Retina (tissue), 1 donor: ENCODE measurements at places on chromosomes 1 and 21.

- peak; percentile 18 for DNase-seq
Measured at GRCh38 chr1:209513226-209513625, 70.3 kb upstream of the CAMK1G start.

GRCh38 chr1:11450310-11450709, 28.6 kb upstream of the DISP3 start:
- no peak for DNase-seq

DNA sequence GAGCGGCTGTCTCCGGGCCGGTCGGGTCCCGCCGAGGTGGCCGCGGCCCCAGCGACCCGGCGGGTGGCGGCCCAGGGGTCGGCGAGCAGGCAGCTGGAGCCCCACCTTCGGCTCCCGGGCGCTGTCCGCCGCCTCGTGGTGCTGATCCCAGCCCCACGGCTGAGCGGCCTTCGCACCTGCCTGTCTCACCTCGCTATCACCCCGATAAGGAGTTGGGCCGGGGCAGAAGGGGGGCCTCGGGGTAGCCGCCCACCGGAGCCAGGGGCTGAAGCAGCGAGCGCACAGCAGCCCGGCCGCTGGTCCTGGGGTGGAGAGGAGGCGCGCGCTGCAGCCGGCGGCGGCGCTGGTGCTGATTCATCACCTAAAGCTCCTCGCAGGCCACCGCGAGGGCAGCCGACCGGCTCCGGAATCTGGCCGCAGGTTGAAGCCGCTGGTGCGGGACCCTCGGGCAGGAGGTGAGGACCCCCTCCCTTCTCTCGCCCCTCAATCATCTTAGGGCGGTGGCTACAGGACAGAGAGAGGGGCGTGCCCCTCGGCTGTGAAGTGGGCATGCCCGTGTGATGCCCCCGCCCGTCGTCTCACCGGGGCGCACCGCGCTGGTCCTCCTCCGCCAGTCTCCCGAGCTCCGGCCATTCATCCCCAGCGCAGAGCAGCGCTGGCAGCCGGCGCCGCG, 575 bp downstream of the TRIM67 start:
- DNase-seq: peak; percentile 92

DNA sequence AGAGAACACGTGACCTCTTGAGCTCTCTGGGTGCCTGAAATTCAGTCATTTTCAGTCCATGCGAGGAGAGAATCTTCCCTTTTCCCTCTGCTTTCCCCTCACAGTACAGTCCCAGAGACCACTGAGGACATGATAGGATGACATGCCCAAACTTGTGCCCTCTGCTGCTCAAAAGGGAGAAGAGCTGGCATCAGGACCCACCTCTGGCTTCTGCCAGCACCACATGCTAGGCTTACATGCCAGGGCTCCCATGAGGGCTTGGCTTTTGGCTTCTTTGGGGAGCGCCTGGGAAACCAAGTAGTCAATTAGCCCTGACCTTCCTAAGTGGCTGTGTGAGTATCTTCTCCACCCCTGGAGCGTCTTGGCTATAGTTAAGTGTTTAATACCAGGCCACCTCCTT, 13.8 kb upstream of the KCNQ4 start:
- DNase-seq: no peak

GRCh38 chr21:37204580-37204979, 62.6 kb downstream of the VPS26C start:
- DNase-seq: no peak

GRCh38 chr1:11527541-11528452, 48.8 kb downstream of the DISP3 start:
- no peak for DNase-seq

DNA sequence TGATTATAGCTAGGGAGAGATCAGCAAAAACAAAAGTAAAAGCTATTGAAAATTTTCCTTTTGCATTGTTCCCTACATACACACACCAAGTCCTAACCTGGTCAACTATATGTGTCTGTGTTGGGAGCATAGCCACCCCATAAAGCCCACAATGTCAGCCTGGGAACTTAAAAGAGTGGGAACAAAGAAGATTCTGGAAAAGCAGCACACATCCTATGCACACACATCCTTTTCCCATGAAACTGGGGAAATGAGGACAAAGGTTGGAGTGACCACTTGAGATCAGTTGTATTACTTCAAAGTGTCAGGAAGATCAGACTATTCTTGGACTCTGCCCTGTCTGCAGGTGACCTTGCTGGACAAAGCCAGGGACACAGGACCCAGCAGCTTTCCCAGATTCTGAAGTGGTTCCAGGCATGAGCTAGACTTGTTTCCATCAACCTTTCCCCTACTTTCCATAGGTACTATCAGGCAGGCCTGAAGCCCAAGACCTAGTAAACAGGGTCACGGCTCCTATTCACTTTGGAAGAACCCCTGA, 15.9 kb downstream of the TXNIP start:
- DNase-seq: no peak

DNA sequence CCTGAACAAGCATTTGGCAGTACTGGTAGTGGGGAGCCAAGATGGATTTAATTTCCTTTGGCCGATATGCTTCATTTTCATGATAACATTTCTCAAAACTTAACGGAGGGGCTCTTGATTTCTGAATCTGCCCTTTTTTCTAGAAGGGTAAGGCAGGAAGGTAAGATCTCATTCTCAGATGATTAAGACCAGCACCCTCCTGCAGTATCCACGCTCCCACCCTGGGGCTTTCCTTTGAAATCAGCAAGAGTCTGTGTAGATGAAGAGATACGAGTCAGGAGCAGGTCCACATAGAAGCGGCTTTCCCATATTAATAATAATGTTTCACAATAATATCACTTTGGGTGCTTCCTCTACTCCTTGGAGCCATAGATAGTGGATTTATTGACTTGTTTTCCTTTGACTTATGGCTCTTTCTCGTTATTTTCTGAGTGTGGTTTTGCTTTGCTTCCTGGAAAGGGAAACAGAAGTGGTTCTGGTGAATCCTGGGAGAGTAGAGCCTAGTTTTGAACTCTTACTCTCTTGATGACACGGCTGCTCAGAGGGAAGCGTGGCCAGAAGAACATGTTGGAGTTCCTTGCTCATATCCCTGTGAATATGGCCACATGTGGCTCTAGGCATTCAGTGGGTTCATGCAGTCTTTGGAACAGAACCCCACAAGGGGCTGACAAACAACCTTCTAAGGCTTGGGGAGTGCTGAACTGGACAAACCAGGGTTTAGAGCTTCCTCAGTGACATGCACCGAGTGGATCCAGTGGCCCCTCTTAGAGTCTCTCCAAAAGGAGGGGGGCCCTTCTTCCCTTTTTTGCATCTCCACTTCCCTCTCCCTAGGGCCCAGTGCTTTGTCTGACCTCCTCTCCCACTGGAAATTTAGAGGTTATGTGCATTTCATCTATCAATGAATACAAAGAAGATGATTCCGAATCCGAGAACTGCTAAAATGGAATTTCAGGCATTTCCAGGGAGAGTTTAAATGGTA, 195.7 kb downstream of the DYRK1A start:
- DNase-seq: no peak

DNA sequence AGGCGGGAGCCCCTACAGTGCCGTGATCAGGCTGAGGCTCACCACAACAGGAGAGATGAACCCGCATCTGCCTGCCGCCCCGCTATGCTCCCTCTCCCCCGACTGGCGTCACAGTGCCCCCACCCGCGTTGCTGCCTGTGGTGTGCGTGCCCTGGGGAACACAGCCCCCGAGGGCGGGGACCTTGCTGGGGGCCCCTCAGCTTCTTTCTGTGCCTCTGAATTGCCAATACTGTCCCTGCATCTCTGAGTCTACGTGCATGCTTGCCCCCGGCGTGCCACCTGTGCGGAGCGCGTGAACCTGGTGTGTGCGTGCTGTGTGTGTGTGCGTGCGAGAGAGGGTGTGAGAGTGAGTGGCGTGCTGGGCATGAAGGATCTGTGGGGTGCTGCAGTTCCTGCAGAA, 10.3 kb downstream of the PARS2 start:
- DNase-seq: no peak

GRCh38 chr1:145846201-145846612, 777 bp downstream of the NUDT17 start:
- DNase-seq: peak; percentile 66

- no peak for DNase-seq
Measured at GRCh38 chr1:10456661-10457060, 6.8 kb downstream of the CORT start.

- peak; percentile 25 for DNase-seq
Measured at GRCh38 chr1:41696381-41696780, 211.9 kb upstream of the EDN2 start.

GRCh38 chr1:44101328-44101727, 17.3 kb upstream of the KLF17 start:
- DNase-seq: no peak

DNA sequence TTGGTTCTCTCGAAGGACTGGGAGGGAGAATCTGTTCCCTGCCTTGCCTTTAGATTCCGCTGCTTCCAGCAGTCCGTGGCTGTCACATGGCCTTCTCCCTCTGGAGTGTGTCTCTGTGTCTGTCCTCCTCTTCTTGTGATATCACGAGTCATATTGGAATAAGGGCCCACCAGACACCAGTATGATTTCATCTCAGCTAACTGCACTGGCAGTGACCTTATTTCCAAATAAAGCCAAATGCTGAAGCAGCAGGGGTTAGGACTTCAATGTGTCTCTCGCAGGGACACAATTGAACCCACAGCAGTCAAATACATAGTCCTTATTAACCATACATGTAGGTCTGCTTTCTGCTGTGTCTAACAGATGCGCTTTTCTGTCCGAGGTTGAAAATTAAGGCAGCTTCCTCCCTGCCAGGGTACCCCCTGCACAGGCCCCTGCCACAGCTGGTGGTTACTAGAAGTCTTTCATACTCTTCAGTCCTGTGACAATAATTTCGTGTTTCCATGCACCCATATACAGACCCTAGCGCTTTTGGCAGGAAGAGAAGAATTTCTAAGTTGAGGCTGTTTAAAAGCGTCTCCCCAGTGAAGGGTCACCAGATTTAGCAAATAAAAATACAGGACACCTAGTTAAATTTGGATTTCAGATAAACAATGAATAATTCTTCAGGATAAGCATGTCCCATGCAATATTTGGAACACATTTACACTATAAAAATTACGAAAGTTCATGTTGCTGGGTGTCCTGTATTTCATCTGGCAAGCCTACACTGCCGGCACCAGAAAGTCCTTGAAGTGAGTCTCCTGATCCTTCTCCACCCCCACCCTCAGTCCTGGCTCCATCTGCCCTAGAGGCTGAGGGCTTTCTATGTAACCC, 182.1 kb downstream of the ETS2 start:
- DNase-seq: peak; percentile 62

DNA sequence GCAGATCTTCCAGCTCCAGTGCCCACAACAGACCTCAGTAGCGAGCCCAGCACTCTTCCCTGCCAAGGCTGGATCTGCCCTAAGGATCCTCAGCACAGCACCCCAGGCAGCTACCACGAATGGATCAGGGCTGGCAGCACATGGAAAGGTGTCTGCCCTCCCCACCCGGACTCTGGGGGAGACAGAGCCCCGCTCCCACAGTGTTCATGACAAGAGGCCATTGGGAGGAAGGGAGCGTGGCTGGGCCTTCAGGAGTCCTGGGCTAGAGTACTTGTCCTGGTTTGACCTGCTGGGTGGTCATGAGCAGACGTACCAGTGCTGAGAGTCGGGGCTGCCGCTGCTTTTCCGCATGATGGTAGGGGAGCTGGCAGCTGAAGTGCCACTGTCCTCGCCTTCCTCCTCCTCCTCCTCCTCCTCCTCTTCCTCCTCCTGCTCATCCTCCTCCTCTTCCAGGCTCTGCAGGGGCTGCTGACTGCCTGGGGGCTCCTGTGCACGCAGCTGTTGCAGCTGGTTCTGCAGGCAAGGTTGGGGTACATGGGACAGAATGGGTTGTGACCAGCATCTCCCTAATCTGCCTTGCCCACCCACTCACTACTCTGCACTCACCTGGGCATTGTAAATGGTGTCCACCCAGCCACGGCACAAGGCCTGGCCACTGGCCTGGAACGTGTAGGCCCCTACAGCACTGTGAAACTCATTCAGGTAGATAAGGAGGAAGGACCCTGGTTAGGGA, 2.9 kb upstream of the TNFRSF25 start:
- no peak for DNase-seq

- DNase-seq: no peak
Measured at GRCh38 chr21:17848228-17848627, 29.1 kb upstream of the C21orf91 start.

GRCh38 chr1:173413271-173413707, 63.8 kb upstream of the PRDX6 start:
- DNase-seq: no peak

DNA sequence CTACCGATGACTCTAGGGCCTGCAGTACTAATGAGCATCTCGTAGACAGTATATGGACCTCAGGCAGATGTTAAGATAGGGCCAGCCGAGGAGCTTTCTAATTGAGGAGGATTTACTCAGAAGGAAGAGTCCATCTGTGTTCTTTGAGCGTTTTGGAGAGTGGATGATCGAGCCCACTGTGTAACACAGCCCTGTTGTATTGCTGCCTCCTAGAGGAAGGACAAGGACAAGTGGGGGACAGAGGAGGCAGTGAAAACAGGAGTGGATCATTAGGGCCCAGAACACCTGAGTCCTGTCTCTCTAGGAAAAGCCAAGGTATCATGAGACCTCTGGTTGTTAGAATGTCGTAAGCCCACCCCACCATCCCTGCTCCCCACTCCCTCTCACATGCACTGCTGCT, 62.9 kb downstream of the TBX19 start:
- DNase-seq: no peak

- no peak for DNase-seq
Measured at GRCh38 chr1:198122693-198123092, 34.1 kb upstream of the NEK7 start.

- no peak for DNase-seq
Measured at GRCh38 chr21:27104846-27105431, 138.1 kb upstream of the ADAMTS5 start.

DNA sequence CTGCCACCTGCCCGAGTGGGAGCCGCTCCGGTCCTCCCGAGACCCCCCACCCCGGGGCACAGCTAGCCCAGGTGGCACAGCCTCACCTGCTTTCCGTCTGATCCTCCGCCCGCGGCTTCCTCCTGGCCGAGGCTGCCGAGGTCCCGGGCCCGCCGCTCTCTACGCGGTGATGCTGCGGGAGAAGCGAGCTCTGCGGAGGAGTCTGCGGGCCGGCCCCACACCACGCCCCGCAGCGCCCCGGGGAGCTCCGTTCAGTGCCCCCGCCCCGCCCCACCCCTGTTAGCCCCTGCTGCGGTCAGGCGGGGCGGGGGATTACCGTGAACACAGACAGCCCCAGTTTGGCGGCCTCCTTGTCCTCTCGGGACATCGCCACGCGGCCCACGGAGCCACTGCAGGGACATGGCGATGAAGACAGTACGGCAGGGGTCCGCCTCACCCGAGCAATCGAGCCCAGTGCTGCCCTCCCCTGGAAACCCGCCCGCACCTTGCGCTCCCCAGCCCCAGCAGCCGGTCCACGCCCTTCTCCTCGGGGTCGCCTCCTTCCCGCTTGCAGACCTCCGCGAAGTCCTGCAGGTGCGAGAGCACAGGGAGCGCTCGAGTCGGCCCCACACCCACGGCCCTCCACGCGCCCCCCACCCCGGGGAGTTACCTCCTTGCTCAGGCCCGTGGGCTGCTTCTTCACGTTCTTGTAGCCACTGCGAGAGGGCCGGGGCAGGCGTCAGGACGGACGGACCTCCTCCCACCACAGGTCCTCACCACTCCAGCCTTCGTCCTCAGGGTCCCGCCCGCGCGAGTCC, 933 bp downstream of the C1orf35 start:
- peak; percentile 63 for DNase-seq

GRCh38 chr1:52759908-52760307, 33.7 kb downstream of the ZYG11B start:
- DNase-seq: no peak

GRCh38 chr1:26582836-26583460, 53.4 kb downstream of the RPS6KA1 start:
- DNase-seq: no peak

- no peak for DNase-seq
Measured at GRCh38 chr1:77030401-77031105, 163.3 kb downstream of the ST6GALNAC5 start.

- no peak for DNase-seq
Measured at GRCh38 chr1:238001818-238002217, 111.1 kb upstream of the ZP4 start.

GRCh38 chr1:167936930-167937708, at the start of gene MPC2:
Gene MPC2 (minus strand): TSS chr1:167937072. CDS start chr1:167935841, 1,231 bp downstream.
- peak; percentile 77 for DNase-seq
